ENCODE measurements at places on chromosomes 1 and 21.

GRCh38 chr1:88877382-88877825 lies 14.0 kb downstream of the GTF2B start:
- no peak for DNase-seq

DNA sequence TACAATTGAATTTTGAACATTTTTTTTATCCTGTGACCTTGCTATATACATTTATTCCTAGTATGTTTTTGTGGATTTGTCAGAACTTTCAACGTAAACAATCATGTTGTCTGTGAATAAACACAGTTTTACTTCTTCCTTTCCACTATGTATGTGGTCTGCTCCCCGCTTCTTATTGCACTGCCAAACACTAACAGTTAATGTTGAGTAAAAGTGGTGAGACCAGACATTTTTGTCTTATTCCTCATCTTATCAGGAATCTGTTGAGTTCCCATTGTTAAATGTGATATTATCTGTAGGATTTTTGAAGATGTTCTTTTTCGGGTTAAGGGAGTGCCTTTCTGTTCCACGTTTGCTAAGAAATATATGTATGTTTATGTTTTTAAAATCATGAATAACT lies 45.9 kb downstream of the CAMSAP2 start:
- DNase-seq = no peak

- DNase-seq = no peak
Measured at GRCh38 chr1:209527372-209527771, 56.1 kb upstream of the CAMK1G start.

- no peak for DNase-seq
Measured at GRCh38 chr1:200118779-200119505, 91.4 kb downstream of the NR5A2 start.

DNA sequence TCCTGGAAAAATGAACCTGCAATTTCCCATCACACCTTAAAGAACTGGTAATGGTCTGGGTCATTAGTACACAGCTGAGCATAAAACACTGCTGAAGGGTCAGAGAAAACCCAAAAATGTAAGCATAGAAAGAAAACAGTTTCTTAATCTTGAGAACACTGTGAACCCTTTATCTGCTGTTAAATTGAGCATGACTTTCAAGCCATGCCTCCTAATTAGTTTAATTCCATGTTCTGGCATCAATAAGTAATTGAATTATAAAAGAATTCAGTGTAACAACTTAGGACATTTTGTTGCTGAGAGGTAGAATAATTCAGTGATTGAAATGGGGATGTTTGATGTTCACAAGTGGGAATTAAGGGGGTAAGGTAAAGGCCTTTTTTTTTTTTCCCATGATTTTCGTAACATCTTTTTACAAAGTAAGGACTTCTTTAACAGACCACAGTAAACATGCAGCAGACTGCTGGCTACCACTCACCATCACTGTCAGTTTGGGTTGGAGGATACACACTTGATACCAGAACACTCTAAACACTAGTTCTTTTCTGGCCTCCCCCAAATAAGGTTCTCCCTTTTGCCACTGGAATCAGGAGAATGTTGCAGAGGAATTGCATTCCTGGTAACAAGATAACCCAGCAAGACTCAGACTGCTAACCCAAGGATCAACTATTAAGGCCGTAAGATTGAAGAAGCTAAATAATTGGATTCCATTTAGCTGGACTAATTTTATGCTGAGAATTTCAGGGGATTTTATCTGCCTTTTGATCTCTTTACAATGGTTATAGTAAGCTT lies 3.0 kb downstream of the RWDD3 start:
- no peak for DNase-seq

GRCh38 chr1:110675060-110675791 lies 486 bp upstream of the KCNA3 start:
- no peak for DNase-seq

DNA sequence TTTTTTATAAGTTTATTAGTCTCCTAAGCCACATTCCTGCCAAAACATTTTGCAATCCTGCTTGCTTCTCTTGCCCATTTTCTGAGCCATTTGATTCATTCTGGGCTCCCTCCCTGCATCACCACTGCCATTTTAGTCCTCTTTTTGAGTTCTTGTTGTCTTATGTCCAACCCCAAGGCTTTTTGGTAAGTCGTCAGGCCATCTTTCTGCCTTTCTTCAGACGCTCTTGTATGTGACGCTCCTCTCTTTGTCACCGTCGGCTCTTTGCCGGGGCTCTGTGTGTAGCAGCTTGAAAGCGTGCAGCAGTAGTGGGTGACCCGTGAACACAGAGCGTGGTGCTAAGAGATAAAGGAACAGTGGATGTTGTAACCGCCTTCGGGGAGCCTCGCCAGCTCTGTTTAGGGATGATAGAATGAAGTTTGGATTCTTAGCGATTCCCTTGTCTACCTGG lies 14.6 kb downstream of the HUNK start:
- DNase-seq = no peak

DNA sequence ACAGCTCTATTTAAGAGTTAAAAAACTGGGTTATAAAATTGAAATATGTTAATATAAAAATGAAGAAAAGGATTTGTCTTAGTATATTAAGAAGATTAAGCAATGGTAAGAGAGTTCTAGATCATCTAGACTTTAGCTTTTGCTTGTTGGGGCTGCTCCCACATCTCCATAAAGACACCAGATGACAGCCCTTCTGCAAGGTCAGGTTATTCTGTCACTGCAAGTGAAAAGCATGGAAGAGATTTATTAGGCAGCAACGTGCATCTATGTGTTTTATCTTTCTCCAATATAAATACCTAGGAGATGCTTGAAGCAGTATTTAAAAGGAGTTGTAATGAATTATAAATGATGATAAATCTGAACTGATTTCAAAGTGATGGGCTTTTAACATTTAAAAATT lies 1560.4 kb downstream of the AMY1C start:
- no peak for DNase-seq

GRCh38 chr1:185450917-185451316 lies 133.9 kb upstream of the IVNS1ABP start:
- DNase-seq = no peak

DNA sequence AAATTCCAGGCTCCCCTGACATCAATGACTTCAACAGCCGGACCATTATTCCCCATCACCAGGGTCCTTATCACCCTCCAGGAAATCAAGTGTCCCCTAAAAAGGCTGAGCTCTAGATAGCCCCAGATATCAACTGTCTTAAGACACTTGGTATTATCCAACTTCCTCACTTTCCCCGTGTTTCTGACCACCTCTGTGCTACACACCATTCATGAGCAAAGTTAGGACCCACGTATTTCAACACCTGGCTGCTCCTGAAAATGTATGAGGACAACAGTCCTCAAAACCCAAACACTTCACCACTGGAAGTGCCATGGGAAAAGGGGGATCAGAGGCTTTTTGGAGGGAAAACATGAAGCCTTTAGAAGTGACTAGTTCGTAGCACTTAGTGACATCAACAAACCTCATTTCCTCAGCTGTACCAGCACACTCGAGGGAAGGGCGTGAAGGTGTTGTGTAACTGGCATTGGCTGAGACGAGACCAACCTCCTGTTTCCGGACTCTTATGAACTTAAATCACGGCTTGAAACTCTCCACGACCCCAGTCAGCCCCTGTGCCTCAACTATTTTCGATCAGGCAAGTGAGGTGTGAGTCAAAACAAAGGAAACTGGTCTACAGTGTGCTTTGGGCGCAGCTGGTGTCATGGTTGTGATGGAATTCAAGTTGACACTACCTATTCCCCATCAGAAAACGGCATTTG lies 4.1 kb upstream of the CHD5 start:
- DNase-seq = no peak

- no peak for DNase-seq
Measured at GRCh38 chr1:223249854-223250631, 107.0 kb upstream of the TLR5 start.
